ENCODE measurements at places on chromosomes 1 and 21. TPM values are rescaled to one million over a fixed set of nuclear protein-coding genes. Genes with fewer than 3 reads are reported as not detected.

GRCh38 chr21:38956856-38957571 is 151.3 kb downstream of the ETS2 start:
- DNase-seq = no peak

GRCh38 chr1:244165021-244165420 is 113.9 kb downstream of the ZBTB18 start:
- DNase-seq = no peak

- no peak for DNase-seq
Observed at GRCh38 chr1:172658871-172659453, at the start of gene FASLG. FASLG (plus strand) TSS chr1:172659103; CDS start chr1:172659202, 99 bp downstream.

The POLR3GL gene
- 20.1 TPM for total RNA-seq

Measured in tibial nerve (tissue), 4 donors.